ENCODE measurements at places on chromosomes 4 and X.

GRCh38 chr4:153916273-153916755 lies 127.4 kb upstream of the SFRP2 start:
- DNase-seq = no peak

GRCh38 chrX:19798423-19798822 lies 89.0 kb downstream of the SH3KBP1 start:
- DNase-seq = no peak

- no peak for DNase-seq
Observed at GRCh38 chr4:125639182-125639621, 324.4 kb downstream of the FAT4 start.

DNA sequence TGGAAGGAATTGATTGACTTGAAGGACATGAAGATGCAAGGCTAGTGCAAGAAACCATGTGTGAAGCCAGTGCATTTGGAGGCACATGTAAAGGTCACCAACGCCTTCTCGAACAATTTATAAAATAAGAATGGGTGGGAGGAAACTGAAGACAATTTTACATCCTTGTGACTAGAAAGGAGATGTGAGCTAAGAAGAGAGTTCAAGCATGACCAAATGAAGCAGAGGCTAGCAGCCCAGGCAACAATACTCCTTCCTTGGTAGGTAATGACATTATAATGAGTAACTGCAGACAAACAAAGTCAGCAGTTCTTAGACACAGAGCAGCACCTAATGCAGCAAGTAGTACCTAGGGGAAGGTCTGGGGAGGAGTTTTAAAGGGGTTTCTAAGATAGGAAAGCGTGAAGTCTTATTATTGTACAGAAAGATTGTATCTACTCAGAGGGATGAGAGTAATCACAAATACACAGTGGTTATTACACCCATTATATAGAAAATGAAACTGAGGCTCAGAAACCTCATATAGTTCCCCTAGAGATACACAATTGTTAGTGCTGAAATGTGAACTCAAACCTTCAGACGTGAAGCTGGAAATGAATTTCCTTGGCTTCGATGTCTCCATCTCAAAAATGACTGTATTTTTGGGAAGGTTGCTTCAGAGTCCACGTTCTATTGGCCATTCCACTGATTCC lies 56.1 kb downstream of the ATXN3L start:
- no peak for DNase-seq

GRCh38 chrX:107763647-107764046 lies 11.9 kb downstream of the TSC22D3 start:
- no peak for DNase-seq

GRCh38 chr4:121077496-121077895 lies 5.2 kb upstream of the NDNF start:
- no peak for DNase-seq

DNA sequence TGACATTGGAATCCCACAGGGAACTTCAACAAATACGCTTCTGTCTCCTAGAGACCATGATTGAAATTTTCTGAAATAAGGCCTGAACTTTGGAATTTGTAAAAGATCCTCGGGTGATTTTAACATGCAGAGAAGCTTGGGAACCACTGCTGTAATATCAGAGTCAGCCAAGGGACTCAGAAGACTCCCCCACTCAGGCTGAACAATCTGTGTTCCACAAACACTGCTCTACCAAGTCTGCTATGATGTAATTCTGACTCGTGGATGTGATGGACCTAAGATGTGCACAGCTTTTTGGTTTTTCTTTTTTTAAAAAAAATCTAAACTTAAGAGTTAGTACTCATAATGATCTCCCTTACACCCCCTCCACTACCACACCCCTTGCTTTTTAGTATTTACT lies 26.0 kb downstream of the LRP2BP start:
- DNase-seq = no peak

- DNase-seq = no peak
Observed at GRCh38 chr4:38162240-38162784, 202.1 kb downstream of the PTTG2 start.

DNA sequence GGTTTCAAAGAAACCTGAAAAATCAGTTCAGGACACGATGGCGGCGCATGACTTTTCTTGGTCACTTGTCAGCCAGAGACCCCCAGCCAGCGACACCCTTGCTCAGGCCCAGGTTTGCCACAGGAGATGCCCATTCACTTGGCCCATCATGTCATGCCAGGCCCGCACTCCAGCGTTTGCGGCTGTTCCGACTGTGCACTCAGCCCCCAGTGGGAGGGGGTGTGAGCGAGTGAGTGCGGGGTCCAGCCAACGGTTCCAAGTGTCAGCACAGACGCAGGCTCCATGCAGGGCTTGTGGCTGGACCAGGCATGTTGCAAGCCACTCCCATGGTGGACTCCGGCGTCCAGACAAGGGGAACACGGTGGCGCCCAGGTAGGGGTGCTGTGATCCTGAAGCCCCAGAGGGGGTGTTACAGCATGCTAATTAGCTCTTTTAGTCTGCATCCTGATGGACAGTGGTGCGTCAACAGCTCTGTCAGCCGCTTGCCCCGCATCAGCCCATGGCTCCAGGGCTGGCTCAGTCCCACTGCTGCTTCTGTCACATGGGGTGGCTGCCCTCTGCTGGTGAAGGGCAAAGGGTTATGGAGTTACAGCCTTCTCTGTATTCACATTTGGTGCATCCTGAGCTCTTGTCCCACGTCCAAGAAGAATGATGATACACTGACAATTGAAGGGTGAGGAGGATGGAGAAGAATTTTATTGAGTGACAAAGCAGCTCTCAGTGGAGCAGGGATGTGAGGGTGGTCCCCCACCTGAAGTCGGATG lies 3.7 kb upstream of the MAEA start:
- no peak for DNase-seq

- no peak for DNase-seq
Observed at GRCh38 chrX:65508851-65509250, 25.7 kb downstream of the LAS1L start.

GRCh38 chr4:173532725-173533511 lies 2.9 kb upstream of the HAND2 start:
- DNase-seq = no peak
